ENCODE measurements at places on chromosomes 6 and 20. TPM values are rescaled to one million over a fixed set of nuclear protein-coding genes. Genes with fewer than 3 reads are reported as not detected.

The RIMS1 gene
- 0.06 TPM for total RNA-seq

The TFAP2D gene
- total RNA-seq: not detected

The SNAP91 gene
- 1.1 TPM for total RNA-seq

The TMEM200A gene
- total RNA-seq: 42.1 TPM

The SLC17A1 gene
- total RNA-seq: not detected

The MUC22 gene
- total RNA-seq: not detected

The BMP7 gene
- total RNA-seq: 1.1 TPM

The NDUFAF4 gene
- total RNA-seq: 29.0 TPM

The FBXL4 gene
- 29.7 TPM for total RNA-seq

The DLK2 gene
- 0.75 TPM for total RNA-seq

The WFDC2 gene
- total RNA-seq: not detected

The GTSF1L gene
- total RNA-seq: not detected

The SMLR1 gene
- not detected for total RNA-seq

The TXNDC5 gene
- 148 TPM for total RNA-seq

The MYB gene
- 7.7 TPM for total RNA-seq

The COL11A2 gene
- total RNA-seq: 0.16 TPM

The SYNDIG1 gene
- 1.5 TPM for total RNA-seq

The PTK6 gene
- total RNA-seq: 0.27 TPM

The PTCRA gene
- total RNA-seq: not detected

The VGLL2 gene
- total RNA-seq: not detected

The BCLAF1 gene
- total RNA-seq: 89.1 TPM

The CEP162 gene
- total RNA-seq: 3.4 TPM

The SEMG2 gene
- not detected for total RNA-seq

The PROKR2 gene
- total RNA-seq: not detected

The TINAG gene
- total RNA-seq: not detected

The TNFAIP3 gene
- 5.0 TPM for total RNA-seq

The DSE gene
- 14.5 TPM for total RNA-seq

The TAF11 gene
- total RNA-seq: 25.7 TPM

The RIPPLY2 gene
- 2.7 TPM for total RNA-seq

The RAET1E gene
- 0.87 TPM for total RNA-seq

The C6orf132 gene
- 1.3 TPM for total RNA-seq

The BTN1A1 gene
- not detected for total RNA-seq

The OR2H1 gene
- total RNA-seq: not detected

The MCHR2 gene
- total RNA-seq: not detected

The COL20A1 gene
- total RNA-seq: 0.39 TPM

The TTK gene
- total RNA-seq: 0.68 TPM

The NKAIN2 gene
- not detected for total RNA-seq

The SAPCD1 gene
- total RNA-seq: not detected

The SLPI gene
- total RNA-seq: 6.6 TPM

The DUSP15 gene
- 9.4 TPM for total RNA-seq

The LGSN gene
- total RNA-seq: not detected

The CALHM5 gene
- total RNA-seq: 0.84 TPM

The ARFGEF3 gene
- total RNA-seq: 0.22 TPM

The DNPH1 gene
- total RNA-seq: 57.2 TPM
